ENCODE measurements at places on chromosomes 11 and 22.

GRCh38 chr22:31378123-31378522 is 21.3 kb upstream of the DRG1 start:
- no peak for DNase-seq

DNA sequence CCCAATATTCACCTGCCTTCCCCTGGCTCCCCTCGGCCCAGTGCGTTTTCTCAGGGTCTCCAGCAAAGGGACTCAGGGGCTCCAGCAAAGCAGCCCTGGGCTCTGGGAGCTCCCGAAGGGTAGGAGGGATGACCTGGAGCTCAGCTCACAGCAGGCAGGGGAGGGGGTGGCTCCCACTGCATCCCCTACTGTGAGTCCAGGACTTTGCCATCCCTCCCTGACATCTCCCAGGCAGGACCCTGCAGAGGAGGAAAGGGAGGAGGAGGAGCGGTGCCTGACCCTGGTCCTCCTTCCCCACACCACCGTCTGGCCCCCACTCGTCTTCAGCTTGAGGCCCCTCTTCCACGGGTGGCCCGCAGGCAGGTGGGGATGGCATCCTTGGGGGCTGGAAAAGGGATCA is 5.0 kb downstream of the CABP7 start:
- no peak for DNase-seq

- DNase-seq, result no peak
Measured at GRCh38 chr22:29596408-29596807, 7.0 kb upstream of the NF2 start.

DNA sequence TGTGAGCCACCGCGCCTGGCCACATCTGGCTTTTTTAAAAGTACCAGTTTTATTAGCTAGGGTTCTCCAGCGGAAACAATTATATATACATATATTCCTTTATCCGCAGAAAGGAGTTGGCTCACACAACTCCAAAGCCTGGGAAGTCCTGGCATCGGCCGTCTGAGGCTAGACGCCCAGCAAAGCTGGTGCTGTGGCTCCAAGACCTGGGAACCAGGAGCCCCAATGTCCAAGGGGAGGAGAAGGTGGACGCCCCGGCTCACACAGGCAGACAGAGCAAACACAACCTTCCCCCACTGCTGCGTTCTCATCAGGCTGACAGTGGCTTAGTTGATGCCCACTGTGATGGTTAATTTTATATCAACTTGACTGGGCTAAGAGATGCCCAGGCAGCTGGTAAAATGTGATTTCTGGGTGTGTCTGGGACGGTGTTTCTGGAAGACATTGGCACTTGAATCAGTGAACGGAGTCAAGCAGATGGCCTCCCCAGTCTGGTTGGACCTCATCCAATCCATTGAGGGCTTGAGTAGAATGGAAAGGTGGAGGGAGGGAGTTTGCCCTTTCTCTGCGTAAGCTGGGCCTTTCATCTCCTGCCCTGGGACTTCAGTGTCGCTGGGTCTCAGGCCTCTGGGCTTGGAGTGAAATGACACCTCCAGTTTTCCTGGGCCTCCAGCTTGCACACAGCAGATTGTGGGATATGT is 904.4 kb downstream of the BRD1 start:
- DNase-seq, result no peak

DNA sequence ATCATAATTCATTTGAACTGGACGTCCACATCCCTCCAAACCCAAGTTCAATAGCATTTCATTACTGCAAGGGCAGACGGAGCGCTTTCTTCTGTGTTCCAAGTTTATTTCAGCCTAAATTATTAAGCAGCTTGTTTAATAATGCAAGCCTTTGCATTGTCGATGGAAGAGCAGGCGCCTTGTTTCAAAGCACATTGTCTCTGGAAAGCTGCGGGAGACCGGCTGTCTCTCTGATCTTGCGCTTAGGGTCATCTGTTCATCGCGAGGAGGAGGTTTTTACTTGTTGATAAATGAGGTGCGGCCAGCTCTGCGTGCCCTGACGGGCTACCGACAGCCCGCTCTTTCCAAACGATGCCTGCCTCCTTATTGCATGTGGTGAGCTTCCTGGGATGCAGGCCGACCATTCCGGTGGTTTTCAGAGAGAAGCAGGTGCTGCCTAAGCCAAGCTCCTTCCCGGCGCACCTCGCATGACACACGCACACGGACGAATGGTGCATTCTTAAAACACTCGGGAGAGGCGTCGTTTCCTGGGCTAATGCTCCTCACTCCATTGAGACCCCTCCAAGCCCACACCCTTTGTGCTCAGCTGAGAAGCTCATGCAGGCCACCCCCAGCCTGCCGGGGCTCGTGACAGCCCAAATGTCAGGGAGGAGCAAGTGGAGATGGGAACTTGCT is 456.9 kb downstream of the BRD1 start:
- no peak for DNase-seq

DNA sequence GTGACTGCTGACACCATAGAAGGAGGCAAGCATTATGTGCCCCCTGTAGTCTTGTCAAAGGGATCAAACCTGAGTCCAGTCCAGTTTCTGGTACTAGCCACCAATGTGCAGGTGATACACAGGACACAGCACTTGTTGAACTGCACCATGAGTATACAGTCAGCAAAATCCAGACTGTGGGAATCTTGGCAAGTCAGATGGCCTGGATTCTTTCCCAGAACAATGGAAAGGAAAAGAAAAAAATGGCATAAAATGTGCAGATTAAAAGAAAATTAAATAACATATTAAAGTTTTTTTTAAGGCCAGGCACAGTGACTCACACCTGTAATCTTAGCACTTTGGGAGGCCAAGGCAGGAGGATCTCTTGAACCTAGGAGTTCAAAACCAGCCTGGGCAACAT is 16.8 kb downstream of the CRY2 start:
- DNase-seq, result no peak

DNA sequence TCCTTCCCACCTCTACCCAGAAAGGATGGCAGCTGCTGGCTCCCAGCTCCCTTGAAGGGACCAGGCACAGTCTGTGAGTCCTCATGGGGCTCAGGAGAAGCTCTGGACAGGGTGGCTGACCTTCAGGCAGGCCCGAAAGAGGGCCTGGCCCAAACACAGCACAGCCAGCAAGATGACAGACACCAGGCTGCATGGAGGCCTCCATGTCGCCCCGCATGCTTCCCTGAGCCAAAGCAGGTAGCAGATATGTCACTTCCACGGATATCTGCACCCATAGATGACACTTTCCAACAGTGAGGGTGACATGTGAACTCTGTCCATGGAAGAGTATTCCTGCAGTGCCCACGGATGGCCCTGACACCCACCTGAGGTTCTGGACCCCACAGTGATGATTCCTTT is 18.4 kb downstream of the EIF1AD start:
- no peak for DNase-seq

DNA sequence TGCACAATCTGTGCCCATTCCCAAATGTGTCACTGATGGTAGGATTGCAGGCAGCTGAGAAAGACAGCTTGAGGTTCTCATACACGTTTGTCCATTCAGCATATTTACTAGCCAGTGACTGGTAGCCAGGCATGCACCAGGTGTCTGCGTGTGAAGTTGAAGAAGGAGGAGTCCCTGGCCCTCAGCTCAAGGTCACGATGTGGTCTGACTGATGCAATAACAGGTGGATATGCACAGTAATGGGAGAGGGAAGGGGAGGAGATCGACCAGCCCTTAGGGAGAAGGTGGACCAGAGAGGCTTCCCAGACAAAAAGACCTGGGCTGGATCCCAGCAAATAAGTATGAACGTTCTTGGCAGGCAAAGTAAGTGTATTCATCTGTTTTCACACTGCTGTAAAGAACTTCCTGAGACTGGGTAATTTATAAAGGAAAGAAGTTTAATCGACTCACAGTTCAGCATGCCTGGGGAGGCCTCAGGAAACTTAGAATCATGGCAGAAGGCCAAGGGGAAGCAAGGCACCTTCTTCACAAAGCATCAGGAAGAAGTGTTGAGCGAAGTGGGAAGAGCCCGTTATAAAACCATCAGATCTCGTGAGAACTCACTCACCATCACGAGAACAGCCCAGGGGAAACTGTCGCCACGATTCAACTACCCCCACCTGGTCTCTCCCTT is 96.0 kb downstream of the MN1 start:
- DNase-seq, result no peak

DNA sequence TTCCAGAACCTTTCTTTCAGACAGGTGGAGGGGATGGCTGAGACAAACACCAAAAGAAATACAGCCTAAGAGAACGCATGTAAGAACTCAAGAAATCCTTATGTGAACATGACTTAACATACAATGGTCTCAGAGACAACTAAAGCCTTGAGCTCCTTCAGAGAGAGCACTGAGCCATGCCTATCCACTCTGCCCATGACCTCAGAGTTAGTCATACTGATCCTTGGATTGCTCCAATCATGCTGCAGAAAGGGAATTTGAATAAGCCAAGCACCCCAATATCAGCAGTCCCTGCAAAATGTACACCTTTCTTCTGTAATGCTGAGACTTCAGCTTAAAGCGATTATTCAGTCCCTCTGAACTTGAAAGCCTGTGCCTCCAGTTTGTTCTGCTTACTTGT is 43.2 kb upstream of the CHKA start:
- no peak for DNase-seq

- DNase-seq, result no peak
Measured at GRCh38 chr11:103668859-103669258, 367.6 kb upstream of the DDI1 start.

DNA sequence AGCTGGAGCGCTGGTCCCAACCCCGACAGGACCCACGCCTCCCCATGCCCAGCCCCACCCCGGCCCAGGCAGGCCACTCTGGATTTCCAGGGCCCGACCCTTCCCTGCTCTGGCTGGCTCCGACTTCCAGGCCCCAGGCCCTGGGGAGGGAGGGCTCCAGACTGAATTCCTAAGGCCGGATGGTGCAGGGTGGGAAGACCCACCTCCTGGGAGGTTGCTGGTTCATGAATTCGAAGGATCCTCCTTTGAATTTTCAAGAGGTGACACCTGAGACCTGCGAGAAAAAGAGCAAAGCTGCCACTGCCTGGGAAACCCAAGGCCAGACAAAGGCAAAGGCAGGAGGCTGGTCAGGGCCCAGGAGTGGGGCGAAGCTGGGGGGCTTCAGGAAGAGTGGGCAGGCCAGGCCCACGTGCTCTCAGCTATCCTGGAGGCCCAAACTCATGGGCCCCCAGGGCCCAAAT is 47.0 kb upstream of the LINC01488 start:
- DNase-seq, result no peak

All from GM10248 (cell line).